H1 (cell line): ENCODE measurements at places on chromosomes 2 and 18.

GRCh38 chr18:40851014-40851429 is 1104.0 kb upstream of the PIK3C3 start:
- DNase-seq, result no peak

GRCh38 chr2:232573042-232573441 is 22.6 kb downstream of the EIF4E2 start:
- DNase-seq, result no peak

DNA sequence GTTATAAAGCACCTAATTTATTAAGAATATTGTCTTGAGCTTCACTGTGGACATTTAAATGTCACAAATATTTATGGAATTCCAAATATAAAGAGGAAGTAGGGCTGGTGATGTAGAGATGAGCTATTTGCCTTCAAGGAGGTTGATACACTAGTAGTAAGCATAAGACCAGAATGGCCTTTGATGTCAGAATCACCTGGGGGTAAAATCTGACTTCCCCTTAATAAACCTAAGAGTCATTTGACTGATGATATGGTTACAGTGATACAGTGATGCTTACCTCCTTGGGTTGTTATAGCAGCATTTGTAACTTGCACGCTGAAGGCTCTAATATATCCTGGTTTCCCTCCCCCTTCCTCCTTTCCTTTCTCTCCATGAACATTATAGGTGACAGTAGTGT is 143.7 kb downstream of the CERS6 start:
- DNase-seq, result no peak

GRCh38 chr2:17648581-17648980 is 105.0 kb downstream of the SMC6 start:
- no peak for DNase-seq

DNA sequence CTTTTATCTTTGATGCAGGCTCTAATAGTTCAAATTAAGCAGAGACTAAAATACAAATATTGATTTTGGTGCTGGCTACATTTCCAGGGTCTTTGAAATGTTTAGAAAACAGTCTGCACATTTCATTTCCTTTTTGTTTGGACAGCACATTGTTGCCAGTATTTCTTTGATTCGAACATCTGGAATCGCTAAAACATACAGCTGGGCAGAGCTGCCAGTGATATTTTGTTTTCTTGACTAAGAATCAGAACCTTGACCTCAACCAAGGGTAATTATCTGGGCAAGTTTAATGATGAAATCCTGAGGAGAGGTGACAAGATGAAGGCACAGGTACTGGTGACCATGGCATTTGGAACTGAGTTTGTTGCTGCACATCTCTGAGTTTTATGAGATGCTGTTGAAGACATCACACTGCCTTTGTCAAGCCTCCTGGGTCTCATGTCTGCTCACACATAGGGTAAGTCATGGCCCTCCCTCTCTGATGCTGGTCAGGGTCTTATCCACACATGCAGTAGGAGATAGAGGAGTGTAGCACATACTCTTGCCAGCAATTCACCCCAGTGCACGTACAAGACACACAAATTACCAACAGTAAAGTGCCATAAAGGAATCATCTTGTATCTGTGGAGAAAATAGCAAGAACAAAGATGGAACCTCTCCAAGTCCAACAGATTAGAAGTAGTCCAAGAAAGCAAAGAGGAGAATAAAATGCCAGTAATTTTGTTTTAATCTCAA is 391.9 kb downstream of the RND3 start:
- no peak for DNase-seq

DNA sequence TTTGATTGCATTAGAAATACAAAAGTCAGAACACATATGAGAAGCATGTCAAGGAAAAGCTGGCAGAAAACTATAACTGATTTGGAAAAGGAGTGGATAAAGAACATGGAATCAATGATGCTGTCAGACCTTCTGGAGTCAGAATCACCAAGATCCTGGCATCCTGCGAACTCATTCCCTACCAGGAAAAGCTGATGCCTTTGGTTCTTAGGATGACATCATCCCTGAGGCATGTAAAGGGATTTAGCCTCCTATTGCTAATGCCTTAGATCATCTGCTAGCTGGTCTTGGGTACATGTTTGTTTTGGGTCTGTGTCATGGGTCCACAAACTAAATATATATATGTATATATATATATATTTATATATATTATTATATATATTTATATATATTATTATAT is 680.7 kb downstream of the EPHA4 start:
- no peak for DNase-seq

DNA sequence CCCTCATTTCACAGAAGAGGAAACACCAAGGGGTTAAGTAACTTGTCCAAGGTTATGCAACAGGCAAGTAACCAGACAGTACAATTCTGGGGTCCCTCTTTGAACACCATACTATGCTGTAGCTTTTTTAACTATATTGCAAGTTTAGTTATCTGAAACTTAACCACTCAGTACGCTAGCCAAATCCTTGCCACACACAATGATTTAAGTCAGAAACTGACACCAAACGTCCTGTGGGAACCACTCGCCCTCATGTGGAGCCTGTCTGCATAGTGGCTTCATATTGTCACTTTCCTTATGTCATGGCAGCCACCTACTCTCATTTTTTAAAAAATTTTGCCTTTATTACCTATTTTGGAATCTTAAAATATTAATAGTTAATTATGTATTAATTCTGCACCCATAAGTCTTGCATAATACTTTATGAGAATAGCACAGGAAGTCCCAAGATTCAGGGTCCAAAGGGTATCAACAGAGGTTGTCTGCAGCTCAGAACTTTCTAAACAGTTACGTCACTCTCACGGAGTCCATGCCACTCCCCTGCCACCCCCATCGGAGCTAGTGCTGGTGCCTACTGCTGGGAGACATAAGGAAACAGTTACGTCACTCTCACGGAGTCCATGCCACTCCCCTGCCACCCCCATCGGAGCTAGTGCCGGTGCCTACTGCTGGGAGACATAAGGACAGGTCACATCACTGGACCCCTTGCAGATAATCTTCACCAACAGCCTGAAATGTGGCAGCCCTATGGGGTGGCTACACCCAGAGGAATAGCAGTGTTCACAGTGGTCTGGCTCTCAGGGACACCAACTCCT is 99.0 kb downstream of the L3MBTL4 start:
- DNase-seq, result no peak

DNA sequence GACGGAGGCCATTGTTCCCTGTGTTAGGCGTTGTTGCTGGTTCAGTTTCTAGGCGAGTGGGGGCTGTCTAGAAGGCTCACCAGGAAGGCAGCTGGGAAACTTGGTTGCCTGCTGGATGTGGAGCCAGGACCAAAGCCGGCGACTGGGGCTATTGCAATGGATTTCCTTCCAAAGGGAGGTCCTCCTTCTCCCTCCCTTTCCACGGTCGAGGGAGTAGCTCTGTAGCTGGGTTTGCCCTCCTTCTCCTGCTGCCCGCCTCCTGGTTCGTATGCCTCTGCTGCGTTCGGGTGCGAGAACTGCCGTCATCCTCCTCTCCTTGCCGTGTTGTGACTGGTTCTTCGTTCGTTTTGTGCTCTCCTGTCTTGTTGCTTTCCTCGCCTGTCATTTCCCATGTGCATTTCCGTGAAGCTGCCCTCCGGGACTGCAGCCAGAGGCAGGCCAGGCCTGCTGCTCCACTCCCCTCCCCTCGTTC is 203.4 kb downstream of the NEDD4L start:
- DNase-seq, result no peak

- no peak for DNase-seq
These were observed 67.2 kb downstream of the SPRED2 start for GRCh38 chr2:65364986-65365733.

DNA sequence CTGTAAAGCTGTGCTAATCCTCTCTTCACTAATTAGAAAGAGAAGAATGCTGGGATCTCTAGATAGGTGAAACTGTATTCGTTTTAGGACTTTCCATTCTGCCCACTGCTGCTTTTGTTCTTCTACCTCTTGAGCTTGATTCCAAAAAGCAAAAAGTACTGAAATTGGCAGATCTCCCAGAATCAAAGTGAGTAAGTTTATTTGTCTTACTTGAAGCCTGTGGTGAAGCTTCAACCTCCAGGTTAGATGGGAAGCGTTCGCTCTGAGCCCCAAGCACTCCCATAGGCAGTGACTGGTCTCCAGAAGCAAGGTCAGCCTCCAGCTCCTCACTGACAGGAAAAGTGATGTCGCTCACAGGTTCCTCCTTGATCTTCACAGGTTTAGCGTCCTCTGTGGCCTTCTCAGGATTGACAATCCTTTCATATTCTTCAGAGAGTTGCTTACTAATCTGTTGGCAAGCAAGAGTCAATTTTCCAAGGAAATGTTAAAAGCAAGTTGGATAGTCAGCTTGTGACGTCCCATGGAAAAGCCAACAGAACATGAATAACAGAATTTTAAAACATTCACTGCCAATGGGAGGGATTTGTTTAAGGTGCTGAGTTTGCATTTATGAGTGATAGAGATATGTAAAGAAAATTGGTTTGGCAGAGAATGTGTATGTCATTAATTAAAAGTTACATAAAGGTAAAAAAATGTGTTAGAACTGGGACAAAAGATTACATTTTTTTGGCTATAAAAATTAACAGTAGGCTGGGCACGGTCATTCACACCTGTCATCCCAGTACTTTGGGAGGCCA is 8.1 kb downstream of the SUPT7L start:
- DNase-seq, result no peak

DNA sequence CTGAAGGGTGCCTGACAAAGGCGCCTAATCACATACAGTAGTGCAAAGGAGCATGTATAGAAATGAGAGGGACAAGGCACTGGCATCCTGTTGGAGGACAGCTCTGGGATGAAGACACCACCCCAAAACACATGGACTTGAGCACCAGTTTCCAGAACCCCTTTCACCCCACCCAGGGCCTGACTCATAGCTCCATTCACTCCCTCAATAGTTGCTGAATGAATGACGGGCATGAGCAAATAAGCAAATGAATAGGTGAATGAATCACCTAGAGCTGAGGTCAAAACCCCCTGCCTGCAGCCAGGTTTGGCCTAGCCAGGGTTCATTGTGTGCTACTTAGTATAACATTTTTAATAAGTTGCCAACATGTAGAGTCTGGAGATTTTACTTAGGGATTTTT is 66.3 kb downstream of the NRP2 start:
- no peak for DNase-seq

DNA sequence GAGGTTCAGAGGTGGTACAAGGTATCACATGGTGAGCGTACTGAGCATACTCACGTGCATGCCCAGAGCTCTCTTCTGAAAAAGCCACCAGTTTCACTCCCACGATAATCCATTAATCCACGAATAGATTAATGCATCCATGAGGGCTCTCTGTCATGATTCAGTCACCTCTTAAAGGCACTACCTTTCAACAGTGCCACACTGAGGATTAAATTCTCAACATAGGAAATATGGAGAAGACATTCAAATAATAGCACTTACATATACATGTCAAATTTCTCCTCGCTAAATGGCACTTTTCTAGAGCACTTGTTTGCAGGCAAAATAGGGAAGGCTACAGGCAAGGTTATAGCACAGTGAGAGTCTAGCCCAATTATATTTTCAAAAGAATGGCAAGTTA is 825.9 kb downstream of the TRIB2 start:
- no peak for DNase-seq

DNA sequence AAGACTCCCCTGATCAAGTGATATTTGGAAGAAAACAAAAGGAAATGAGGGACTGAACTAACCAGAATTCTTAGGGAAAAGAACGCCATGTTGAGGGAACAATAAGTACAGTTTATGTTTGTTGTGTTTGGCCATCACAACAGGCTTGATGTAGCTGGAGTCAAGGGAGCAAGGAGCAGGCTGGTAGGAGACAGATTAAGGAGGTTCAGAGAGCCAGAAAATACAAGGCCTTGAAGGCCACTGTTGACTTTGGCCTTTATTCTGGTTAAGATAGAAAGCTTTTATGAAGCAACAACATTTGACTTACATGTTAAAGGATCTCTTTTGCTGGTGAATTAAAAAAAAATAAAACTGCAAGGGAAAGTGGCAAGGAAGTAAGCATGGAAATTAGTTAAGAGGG is 754.1 kb upstream of the SLC8A1 start:
- no peak for DNase-seq

DNA sequence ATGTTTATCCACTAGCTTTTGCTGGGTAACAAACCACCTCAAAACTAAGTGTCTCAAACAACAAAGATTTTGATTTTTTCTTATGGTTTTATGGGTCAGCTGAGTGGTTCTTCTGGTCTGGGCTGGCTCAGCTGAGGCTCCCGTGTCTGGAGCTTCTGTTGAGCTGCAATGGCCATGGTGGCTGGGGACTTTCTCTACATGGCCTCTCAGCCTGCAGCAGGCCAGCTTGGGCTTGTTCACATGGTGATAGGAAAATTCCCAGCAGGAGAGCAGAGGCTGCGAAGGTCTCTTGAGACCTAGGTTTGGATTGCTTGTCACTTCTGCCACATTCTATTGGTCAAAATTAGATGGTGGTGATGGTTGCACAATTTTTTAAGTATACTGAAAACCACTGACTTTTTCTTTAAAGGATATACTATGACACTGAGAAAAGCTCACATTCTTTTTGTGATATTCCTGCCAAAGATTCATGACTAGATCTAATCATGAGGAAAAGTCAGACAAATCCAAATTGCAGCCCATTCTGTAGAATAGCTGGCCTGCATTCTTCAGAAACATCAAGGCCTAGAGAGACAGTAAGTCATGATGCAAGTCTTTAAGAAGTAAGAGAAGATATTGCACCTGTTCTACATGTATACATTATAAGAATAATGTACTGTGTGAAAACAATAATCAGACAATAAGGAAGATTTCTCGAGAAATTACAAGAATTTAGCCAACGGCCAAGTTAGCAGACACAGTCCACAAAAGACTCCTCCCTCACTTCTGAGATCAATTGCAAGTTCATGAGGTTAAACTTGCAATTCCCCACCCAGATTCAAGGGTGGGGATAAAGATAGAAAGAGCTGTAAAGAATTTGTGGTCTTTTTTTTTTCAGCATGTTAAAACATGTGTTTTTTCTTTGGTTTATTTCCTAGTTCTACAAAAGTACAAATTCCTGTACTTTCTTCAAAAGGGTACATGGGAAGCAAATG is 35.0 kb upstream of the IL1R2 start:
- DNase-seq, result no peak

DNA sequence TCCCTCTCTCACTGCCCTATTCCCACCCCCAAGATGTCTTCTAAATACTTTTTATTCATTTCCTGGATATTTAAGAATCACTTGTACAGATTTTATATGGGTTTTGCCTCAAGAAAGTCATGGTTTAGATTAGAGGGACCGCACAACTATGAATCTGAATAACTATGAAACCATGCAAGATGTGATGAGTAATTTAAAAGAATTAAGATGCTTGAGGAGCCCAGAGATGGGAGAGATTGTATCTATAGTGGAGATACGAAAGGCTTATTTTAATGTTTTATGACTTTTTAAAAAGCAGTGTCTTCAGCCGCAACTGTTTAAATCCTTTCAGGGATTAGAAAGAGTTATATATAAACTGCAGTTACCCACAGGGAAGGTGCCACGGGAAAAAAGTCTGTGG is 324.1 kb downstream of the LPIN1 start:
- no peak for DNase-seq

GRCh38 chr18:36758623-36759022 is 70.2 kb downstream of the TPGS2 start:
- no peak for DNase-seq

GRCh38 chr2:119707117-119708087 is 28.4 kb downstream of the TMEM177 start:
- DNase-seq, result no peak

- DNase-seq, result no peak
These were observed 118.4 kb upstream of the DAPL1 start for GRCh38 chr2:158676696-158677095.

- DNase-seq, result no peak
These were observed 407.1 kb downstream of the SLC4A3 start for GRCh38 chr2:220034426-220035130.

GRCh38 chr2:75238670-75239330 is 39.5 kb upstream of the TACR1 start:
- no peak for DNase-seq

- no peak for DNase-seq
These were observed 812.9 kb upstream of the ACVR2A start for GRCh38 chr2:147031897-147032296.
